Breast epithelium (tissue), 4 donors: ENCODE measurements at places on chromosomes 5 and 9. TPM values are rescaled to one million over a fixed set of nuclear protein-coding genes. Genes with fewer than 3 reads are reported as not detected.

GRCh38 chr5:39355324-39355723 is 9.0 kb downstream of the C9 start:
- no peak for DNase-seq

GRCh38 chr5:159061179-159061796 is 38.4 kb downstream of the EBF1 start:
- DNase-seq, result no peak

DNA sequence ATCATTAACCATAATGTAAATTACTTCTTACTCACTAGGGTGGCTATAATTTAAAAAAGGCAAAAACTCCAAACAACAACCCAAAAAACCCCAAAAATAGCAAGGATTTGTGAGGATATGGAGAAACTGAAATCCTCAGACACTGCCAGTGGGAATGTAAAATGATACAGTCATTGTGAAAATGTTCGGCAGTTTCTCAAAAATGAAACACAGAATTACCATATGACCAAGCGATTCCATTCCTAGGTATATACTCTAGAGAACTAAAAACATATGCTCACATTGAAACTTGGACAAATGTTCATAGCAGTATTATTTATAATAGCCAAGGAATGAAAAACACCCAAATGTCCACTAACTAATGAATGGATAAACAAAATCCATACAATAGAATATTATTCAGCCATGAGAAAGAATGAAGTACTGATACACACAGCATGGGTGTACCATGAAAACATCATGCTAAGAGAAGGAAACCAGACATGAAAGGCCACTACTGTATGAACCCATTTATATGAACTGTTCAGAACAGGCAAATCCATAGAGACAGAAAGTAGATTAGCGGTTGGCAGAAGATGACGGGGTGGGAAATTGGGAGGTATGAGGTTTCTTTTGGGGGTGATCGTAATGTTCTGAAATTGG is 119.1 kb downstream of the MAPKAP1 start:
- DNase-seq, result no peak

GRCh38 chr9:24846248-24846912 is 300.7 kb upstream of the IZUMO3 start:
- DNase-seq, result no peak

- no peak for DNase-seq
Measured at GRCh38 chr5:96293966-96294883, 138.8 kb downstream of the PCSK1 start.

DNA sequence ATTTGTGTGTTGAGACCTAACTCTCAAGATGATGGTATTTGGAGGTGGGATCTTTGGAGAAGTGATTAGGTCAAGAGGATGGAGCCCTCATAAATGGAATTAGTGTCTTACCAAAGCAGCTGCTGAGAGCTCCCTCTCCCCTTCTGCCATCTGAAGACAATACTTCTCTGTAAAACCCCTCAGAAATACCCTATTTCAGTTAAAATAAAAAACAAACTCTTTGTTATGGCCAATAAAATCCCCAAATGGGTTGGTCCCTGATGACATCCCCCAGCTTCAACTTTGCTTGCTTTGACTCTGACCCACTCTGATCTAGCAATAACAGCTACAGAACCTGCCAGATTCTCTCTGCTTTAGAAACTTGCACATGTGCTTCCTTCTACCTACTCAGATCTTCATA is 100.9 kb downstream of the SNCAIP start:
- DNase-seq, result no peak

The CCIN gene
- not detected for total RNA-seq

The PIP5KL1 gene
- 5.2 TPM for total RNA-seq

The C5orf58 gene
- 0.15 TPM for total RNA-seq

The NUTM2F gene
- total RNA-seq, result not detected

The RGS3 gene
- 31.7 TPM for total RNA-seq
